SJCRH30 (cell line): ENCODE measurements at places on chromosomes 3 and 15. TPM values are rescaled to one million over a fixed set of nuclear protein-coding genes. Genes with fewer than 3 reads are reported as not detected.

DNA sequence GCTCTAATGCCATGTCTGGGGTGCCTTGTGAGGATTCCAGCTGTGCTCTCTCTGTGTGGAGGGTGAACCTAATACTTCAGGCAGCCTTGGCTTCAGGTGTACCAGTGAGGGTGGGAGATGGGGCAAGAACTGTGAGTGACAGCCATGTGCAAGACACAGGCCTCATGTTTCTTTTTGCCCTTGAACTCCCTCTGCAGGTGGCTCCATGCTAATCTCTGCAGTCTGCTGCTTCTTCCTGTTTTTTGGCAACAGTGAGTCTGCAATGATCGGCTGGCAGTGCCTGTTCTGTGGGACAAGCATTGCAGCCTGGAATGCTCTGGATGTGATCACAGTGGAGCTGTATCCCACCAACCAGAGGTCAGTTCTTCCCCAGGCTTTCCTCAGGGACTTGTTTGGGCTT, 189.3 kb downstream of the SV2B start:
- DNase-seq = no peak
- H3K36me3 ChIP-seq = no peaks in the 10 kb centered on the region
- no peak overlapping the region for H3K27ac ChIP-seq
- no peaks in the 10 kb centered on the region for H3K4me1 ChIP-seq

DNA sequence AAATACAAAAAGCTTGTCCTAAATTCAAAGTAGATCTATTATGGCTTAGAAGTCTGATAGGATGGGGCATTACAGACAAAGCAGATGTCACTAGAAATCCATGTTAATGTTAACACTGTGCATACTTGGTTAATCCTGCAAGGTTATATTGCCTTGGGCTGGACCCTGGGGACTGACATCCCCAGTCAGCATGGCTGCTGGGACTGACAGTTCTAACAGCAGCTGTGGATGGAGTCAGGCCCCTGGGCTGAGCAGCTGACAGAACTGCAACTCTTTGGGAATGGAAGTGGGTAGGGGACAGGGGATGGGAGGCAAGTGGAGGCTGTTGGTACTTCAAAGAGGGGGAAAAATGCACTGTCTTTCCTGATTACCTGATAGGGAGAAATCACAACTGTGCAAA, 7.5 kb downstream of the P2RY1 start:
- no peaks in the 10 kb centered on the region for H3K27me3 ChIP-seq
- no peak overlapping the region for H3K4me3 ChIP-seq
- no peak overlapping the region for H3K27ac ChIP-seq
- H3K4me1 ChIP-seq = peaks cover 33% of the 10 kb centered on the region
- peak; percentile 80 for DNase-seq

- H3K36me3 ChIP-seq = no peaks in the 10 kb centered on the region
- no peak for DNase-seq
- H3K4me1 ChIP-seq = no peaks in the 10 kb centered on the region
- no peaks in the 10 kb centered on the region for H3K27me3 ChIP-seq
Observed at GRCh38 chr3:128667641-128668040, 17.0 kb upstream of the RPN1 start.

DNA sequence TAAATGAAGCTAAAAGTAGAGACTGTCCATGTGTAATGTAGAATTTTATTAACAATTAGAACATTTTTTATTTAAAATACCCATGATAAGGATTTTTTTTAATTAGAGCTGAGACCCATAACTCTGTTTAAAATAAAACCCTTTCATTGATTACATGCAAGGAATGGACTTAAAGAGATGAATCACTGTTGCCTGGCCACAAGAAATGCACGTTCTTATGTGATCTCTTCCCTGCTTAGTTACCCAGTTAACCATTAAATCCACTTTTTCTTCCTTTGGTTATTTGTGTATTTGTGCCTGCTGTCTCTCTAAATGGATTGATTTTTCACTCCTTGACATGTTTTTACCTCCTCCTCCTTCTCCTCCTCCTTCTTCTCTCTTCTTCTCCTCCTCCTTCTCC, 83.3 kb upstream of the SLITRK3 start:
- no peak for DNase-seq
- H3K27ac ChIP-seq = no peak overlapping the region
- H3K36me3 ChIP-seq = no peaks in the 10 kb centered on the region
- H3K4me1 ChIP-seq = no peaks in the 10 kb centered on the region
- no peak overlapping the region for H3K4me3 ChIP-seq
- H3K27me3 ChIP-seq = no peaks in the 10 kb centered on the region

GRCh38 chr15:67531379-67531914, 10.5 kb downstream of the C15orf61 start:
- no peak overlapping the region for H3K4me3 ChIP-seq
- H3K36me3 ChIP-seq = 0 out of 2 replicates have a peak, but pooled peaks cover 4% of the 10 kb centered on the region
- H3K27me3 ChIP-seq = no peaks in the 10 kb centered on the region
- no peak overlapping the region for H3K27ac ChIP-seq
- no peak for DNase-seq

DNA sequence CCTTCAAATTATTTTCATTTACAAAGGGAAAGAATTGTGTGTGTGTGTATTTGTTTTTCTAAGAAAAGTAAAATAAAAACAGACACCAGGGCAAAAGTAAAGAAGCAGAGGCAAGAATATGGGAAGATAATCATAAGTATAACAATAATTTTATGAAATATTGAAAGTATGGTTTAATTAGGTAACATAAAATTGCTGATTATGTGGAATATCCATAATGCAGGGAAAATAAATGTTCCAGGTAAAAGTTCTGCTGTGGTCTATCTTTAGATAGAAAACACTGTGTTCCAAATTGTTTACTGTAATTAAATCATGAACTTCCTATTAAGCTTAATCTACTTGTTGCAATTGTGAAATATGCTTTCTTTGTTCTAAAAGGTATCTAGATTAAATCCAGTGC, 25.7 kb upstream of the KCNMB2 start:
- no peak overlapping the region for H3K4me3 ChIP-seq
- no peaks in the 10 kb centered on the region for H3K36me3 ChIP-seq
- no peaks in the 10 kb centered on the region for H3K27me3 ChIP-seq
- DNase-seq = no peak

DNA sequence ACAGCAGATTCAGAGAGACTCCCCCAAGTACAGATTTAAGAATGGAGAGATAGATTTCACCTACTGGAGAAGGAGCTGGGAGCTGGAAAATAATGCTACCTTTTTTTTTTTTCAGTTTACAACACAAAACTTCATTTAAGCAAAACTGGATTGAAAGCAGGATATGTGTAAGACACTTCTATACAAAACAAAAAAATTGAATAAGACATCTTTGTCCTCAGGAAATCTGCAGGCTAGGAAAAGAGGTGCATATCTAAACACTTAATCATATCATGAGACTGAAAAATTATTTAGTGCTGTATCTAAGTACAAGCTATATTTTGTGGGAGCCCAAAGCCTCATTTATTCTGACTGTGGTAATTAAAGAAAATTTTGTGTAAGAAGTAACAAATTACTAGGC, 516.1 kb downstream of the ZIC1 start:
- H3K27ac ChIP-seq = no peak overlapping the region
- no peak for DNase-seq
- H3K27me3 ChIP-seq = no peaks in the 10 kb centered on the region
- H3K4me3 ChIP-seq = no peak overlapping the region
- H3K4me1 ChIP-seq = no peaks in the 10 kb centered on the region

- no peaks in the 10 kb centered on the region for H3K36me3 ChIP-seq
- DNase-seq = no peak
- no peak overlapping the region for H3K4me3 ChIP-seq
- H3K4me1 ChIP-seq = no peaks in the 10 kb centered on the region
- H3K27ac ChIP-seq = no peak overlapping the region
- no peaks in the 10 kb centered on the region for H3K27me3 ChIP-seq
Observed at GRCh38 chr15:82168757-82169156, 93.8 kb downstream of the EFL1 start.

DNA sequence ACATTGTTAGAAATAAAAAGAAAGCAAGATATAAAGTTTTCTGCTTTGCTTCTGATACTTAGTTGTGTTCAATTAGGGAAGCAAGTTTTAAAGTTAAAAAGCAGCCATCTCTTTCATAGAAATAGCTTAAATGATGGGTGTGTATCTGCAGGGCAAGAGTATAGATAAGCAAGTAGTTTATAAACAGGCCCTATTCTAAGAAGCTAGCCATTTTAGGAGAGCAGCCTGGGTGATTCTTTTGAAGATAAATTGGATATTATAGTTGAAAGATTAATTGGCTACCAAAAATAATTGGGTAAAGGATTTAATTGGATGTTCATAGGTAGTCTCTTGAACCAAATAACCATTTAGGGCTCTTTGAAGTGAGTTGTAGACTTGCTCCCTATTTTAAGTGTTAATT, 5.6 kb downstream of the EIF3J start:
- H3K4me1 ChIP-seq = peaks cover 4% of the 10 kb centered on the region; the same call in 1 of the 2 replicates
- no peaks in the 10 kb centered on the region for H3K27me3 ChIP-seq
- no peak overlapping the region for H3K4me3 ChIP-seq

DNA sequence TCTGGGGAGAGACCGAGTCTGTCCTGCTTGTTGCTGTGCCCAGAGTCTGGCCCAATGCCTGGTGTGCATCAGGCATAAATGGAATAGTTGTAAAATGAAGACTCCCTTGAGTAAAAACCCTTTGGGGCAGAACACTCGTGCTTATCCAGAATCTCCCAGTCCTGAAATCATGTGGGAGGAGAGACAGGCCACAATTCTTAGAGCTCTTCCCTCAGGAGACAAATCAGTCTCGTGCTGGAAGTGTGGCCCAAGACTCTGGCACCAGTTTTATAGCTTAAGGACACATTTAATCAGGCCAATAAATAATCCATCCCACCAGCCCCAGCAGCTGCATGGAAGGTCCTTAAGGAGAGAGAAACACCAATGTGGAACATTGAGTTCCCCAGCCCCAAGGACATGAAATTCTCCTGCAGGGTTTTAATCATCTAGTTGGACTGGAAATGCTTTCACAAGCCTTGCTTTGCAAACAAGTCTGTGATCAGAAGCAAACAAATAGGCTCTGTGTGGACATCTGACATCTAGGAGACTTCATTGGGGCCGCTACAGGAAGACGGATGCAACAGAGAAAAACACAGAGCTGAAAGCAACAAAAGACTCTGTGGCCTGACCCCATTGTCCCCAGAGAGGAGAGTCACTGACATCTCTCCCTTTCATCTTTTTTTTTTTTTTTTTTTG, 70.4 kb downstream of the LSM3 start:
- no peaks in the 10 kb centered on the region for H3K4me1 ChIP-seq
- no peak overlapping the region for H3K4me3 ChIP-seq
- no peaks in the 10 kb centered on the region; the same call in 1 of the 2 replicates for H3K27me3 ChIP-seq

DNA sequence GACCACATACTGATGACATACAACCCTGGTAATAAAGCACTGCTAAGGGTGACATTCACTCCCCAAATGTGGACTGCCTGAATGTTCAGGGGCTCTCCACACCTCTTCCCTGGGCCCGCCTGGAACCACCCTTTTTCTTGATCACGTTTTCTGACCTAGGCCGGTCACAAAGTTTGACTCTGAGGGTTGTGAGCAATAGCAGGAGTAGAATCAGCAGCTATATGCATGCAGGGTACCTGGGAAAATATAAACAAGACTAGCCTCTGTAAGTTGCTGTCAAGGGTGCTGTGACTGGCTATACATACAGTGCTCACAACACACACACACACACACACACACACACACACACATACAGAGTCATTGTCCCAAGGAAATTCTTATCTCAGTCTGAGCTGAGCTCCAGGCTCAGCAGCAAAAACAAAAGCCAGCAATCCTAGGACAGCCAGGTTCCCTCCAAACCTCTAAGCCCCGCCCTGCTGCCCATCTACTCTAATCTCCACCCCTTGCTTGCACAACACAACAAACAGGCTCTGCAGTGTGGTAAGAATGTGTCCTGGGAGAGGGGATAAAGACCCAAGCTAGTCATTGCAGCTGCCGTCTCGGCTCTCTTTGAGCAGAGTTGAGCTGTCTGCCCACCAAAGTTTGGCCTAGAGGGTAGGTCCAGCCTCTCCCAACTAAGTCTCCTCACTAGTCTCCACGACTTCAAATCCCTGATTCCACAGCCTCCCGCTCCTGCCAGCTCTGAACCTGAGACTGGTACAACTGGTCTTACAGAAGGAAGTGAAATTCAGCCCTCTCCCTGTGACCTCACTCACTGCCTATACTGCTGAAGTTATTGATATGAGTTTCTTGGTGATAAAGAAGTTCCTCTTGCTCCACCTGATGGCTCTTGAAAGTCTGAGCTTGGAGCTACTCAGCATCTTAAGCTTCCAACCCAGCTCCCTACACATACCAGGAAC, 2.2 kb downstream of the BMF start:
- H3K4me1 ChIP-seq = peaks cover 50% of the 10 kb centered on the region
- peak; percentile 92 for DNase-seq
- H3K27me3 ChIP-seq = no peaks in the 10 kb centered on the region
- H3K36me3 ChIP-seq = no peaks in the 10 kb centered on the region
- H3K4me3 ChIP-seq = no peak overlapping the region

DNA sequence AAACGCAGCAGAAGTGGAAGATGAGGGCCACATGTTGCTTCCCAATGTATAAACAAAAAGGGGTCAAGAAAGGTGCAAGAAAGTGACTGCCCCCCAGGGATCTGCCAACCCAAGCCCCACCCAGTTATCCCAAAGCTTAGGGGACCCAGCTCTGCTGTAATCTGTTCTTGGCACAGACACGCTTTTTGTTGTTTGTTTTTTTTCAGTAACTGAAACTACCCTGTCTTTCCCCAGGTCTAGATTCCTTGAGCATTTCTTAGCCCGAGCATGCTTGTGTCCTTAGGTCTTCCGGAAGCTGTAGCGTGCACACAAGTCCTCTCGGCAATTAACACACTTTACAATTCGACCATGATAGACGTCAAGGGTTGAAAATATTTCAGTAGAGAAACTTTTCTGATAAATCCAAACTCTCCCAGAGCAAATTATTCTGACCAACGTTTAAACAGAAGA, 8.5 kb upstream of the PPARG start:
- no peak overlapping the region for H3K27ac ChIP-seq
- H3K4me3 ChIP-seq = no peak overlapping the region
- H3K36me3 ChIP-seq = no peaks in the 10 kb centered on the region
- no peaks in the 10 kb centered on the region for H3K4me1 ChIP-seq

- peak; percentile 48 for DNase-seq
- H3K27me3 ChIP-seq = no peaks in the 10 kb centered on the region
- H3K27ac ChIP-seq = peak overlapping the region; percentile 80
- peak overlapping the region; percentile 93 for H3K4me3 ChIP-seq
Observed at GRCh38 chr15:50907601-50908208, 778 bp upstream of the AP4E1 start.

- H3K36me3 ChIP-seq = no peaks in the 10 kb centered on the region
- H3K27me3 ChIP-seq = no peaks in the 10 kb centered on the region
- H3K27ac ChIP-seq = no peak overlapping the region
- H3K4me1 ChIP-seq = no peaks in the 10 kb centered on the region
- peak; percentile 18 for DNase-seq
- no peak overlapping the region for H3K4me3 ChIP-seq
Observed at GRCh38 chr3:47370887-47371697, 9.7 kb upstream of the PTPN23 start.

- DNase-seq = no peak
- no peaks in the 10 kb centered on the region for H3K27me3 ChIP-seq
- no peak overlapping the region for H3K4me3 ChIP-seq
- H3K36me3 ChIP-seq = no peaks in the 10 kb centered on the region
- H3K4me1 ChIP-seq = peaks cover 10% of the 10 kb centered on the region
Observed at GRCh38 chr3:113193288-113193687, 18.1 kb upstream of the BOC start.

The GPR171 gene
- total RNA-seq = not detected in 2 replicates

The BCL2A1 gene
- not detected in 2 replicates for total RNA-seq

The WWTR1 gene
- 48.0 and 49.1 TPM in 2 replicates for total RNA-seq

The FSTL1 gene
- 148 and 164 TPM in 2 replicates for total RNA-seq

The CSTA gene
- total RNA-seq = not detected in 2 replicates

The GOLGA8S gene
- total RNA-seq = 0.02 TPM in 1 of 2 replicates, not detected in the other

The CYP1A2 gene
- total RNA-seq = not detected in 2 replicates

The SCG3 gene
- total RNA-seq = not detected in 2 replicates

The ADCY5 gene
- total RNA-seq = 0.63 and 0.75 TPM in 2 replicates

The DUOXA2 gene
- not detected in 2 replicates for total RNA-seq

The SAMMSON gene
- total RNA-seq = 0.08 TPM in 1 of 2 replicates, not detected in the other

The STXBP5L gene
- 0.89 and 1.3 TPM in 2 replicates for total RNA-seq

The DPPA4 gene
- not detected in 2 replicates for total RNA-seq

The SEMA3G gene
- total RNA-seq = 0.03 and 0.10 TPM in 2 replicates

The LEKR1 gene
- 0.61 and 0.91 TPM in 2 replicates for total RNA-seq
